ENCODE measurements at places on chromosomes 12 and 14. TPM values are rescaled to one million over a fixed set of nuclear protein-coding genes. Genes with fewer than 3 reads are reported as not detected.

Gene NDRG2
- total RNA-seq = 212 TPM

Gene DUSP6
- 47.8 TPM for total RNA-seq

GRCh38 chr14:69204753-69205152 lies 13.5 kb downstream of the EXD2 start:
- no peak for DNase-seq

Gene KRT78
- not detected for total RNA-seq

GRCh38 chr12:125882141-125882540 lies 816.9 kb downstream of the AACS start:
- DNase-seq = no peak

DNA sequence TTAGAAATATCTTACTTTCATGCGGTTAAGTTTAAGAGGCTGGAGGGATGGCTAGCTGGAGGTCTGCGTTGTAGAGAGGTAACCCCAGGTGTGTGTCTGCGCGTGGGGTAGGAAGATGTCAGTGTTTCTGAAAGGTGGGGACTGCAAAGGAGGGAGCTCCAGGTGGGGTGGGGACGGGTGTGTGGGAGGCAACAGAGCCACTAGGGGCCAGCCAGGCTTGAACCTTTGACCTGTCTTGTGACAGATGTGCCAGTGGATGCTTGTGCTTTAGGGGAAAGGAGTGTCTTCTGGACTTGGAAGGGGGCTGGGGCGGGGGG lies 841 bp downstream of the GLI1 start:
- DNase-seq = no peak

Gene C12orf50
- not detected for total RNA-seq

DNA sequence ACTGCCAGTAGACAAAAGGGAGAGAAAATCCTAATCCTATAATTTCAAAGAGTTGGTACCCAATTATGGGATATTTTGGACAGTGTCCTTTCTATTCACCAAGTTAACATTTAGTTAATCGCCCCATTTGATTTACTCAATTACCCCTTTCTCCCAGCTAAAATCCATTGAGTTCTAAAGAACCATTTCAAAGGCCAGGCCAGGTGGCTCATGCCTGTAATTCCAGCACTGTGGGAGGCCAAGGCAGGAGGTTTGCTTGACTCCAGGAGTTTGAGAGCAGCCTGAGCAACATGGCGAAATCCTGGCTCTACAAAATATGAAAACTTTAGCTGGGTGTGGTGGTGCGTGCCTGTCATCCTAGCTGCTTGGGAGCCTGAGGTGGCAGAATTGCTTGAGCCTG lies 5.5 kb upstream of the GPR19 start:
- DNase-seq = no peak

- DNase-seq = no peak
These were observed 21.2 kb downstream of the ZFYVE21 start for GRCh38 chr14:103736546-103737431.

GRCh38 chr14:26870096-26870495 lies 272.3 kb upstream of the NOVA1 start:
- DNase-seq = no peak

Gene SOX5
- 13.2 TPM for total RNA-seq

DNA sequence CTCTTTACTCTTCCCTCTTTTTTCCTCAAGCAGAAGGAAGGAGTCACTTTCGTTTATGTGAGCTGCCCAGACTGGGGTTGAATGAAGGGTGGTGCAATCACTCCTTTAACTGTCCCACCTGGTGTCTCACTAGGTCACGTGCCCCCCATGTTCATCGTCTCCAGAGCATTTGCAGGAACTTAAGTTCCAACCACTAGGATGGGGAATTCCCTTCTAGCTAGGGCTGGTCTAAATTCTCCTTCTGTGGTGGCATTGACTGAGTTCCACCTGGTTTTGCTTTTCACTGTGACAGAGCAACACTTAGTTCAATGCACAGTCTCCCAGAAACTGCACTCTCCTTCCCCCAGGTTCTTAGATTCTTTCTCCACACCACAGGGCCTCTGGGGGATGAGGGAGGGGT lies 9.5 kb downstream of the FANCM start:
- DNase-seq = no peak

Gene RDH16
- total RNA-seq = 0.29 TPM

Gene TNS2
- 122 TPM for total RNA-seq

Gene PPFIA2
- 0.35 TPM for total RNA-seq

DNA sequence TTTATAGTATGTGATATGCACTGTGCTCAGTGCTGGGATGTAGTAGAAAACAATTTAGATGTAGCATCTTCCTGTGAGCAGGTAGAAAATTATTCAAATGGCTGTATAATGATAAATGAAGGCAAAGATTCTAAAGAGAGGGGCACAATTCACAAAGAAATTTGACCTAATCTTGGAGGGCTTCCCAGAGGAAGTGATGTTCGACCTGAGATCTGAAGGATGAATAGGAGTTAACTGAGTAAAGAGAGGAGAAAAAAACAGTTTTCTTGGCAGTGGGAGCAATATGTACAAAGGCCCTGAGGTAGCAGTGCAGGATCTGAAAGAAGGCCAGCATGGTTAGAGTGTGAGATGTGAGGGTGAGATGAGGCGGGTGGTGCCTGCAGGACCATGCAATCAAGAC lies 15.2 kb downstream of the RPH3A start:
- no peak for DNase-seq

GRCh38 chr12:32273712-32274111 lies 125.6 kb upstream of the FGD4 start:
- no peak for DNase-seq

DNA sequence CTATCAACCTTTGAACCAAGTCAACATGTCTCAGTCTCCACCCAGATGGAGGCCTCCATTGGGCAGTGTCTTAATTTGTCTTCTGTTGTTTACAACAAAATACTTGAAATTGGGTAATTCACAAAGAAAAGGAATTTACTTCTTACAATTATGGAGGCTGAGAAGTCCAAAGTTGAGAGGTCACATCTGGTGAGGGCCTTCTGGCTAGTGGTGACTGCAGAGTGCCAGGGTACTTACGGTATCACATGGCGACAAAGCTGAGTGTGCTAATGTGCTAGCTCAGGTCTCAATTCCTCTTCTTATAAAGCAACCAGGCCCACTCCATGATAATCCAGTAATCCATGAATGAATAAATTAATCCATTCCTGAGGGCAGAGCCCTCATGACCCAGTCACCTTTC lies 4.7 kb downstream of the NID2 start:
- no peak for DNase-seq

- peak; percentile 62 for DNase-seq
These were observed 3.4 kb downstream of the APOLD1 start for GRCh38 chr12:12788675-12789368.

GRCh38 chr12:79834712-79835376 lies 100.1 kb downstream of the PPP1R12A start:
- DNase-seq = no peak

DNA sequence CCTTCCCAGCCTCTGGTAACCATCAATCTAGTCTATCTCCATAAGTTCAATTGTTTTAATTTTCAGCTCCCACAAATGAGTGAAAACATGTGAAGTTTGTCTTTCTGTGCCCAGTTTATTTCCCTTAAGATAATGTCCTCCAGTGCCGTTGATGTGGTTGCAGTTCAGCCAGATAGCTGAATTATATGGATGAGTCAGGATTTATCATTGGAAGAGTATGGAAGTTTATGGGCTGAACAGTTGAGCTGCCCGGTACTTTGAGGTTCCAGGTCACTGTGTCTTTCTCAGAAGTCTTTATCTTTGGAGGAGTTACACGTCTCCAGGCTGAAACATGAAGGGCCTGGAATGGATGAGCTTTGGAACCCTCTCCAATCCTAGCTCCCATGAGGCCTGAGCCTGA lies 120.1 kb downstream of the ASCL4 start:
- no peak for DNase-seq

- DNase-seq = peak; percentile 71
These were observed 9.2 kb downstream of the EXOC3L4 start for GRCh38 chr14:103103461-103104388.

DNA sequence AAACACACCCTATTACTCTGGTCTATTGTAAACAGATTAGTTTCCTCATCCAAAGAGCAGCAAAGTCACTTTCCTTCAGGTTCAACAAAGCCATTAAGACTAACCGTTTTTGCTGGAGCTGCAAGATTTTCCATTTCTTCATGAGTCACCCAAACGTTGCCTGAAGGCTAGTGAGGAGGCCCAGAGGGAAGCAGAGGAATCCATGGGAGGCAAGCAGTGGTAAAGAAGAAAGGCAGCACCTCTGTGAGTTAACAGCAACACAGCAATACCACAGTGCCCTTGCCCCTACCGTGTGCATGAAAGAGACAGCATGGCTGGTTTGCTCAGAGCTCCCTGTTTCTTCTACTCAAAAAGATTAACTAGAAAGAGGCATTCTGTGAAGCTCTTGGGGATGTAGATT lies 206.3 kb downstream of the ACSS3 start:
- no peak for DNase-seq

GRCh38 chr12:9961901-9962300 lies 9.3 kb upstream of the CLEC12A start:
- no peak for DNase-seq

- no peak for DNase-seq
These were observed 5.3 kb downstream of the DYRK4 start for GRCh38 chr12:4567073-4567881.

DNA sequence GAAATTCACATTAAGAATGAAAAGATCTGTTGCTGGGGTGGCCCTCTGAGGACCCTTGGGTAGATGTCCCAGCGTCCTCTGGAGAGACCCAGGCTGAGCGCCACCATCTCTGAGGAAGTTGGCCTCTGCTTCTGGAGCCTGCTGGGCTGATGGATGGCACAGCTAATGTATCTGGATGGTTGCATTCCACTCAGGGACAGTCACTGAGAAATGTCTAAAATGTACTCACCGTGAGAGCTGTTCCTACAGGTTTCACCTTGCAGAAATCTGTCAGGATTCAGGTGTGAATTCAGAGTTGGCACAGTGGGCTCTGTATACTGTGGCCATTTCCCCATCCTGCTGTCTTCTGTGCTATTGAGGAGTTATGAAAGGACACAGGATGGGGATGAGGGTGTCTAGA lies 247.2 kb downstream of the AACS start:
- DNase-seq = no peak

Gene RNU4-1
- total RNA-seq = 6,779 TPM

DNA sequence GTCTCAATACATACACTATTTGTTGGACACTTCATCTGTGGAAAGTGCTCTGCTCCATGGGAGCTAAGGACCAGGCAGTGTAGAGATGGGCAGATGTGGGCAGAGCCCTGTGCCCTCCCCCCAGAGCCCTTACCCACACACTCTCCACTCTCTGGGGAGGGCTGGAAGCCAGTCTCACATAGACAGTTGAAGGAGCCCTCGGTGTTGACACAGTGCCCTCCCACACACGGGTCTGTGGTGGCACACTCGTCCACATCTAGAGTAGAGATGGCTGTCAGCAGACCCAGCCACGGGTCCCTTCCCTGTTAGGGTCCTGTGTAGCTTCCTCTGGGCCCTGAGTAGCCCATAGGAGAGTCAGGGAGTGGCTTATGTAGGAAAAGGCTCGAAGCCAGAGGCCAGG lies 14.3 kb downstream of the ISCA2 start:
- DNase-seq = no peak

- DNase-seq = no peak
These were observed 53.5 kb downstream of the ARMH4 start for GRCh38 chr14:58098507-58098906.

Gene WNT5B
- 5.0 TPM for total RNA-seq

Gene DEPDC4
- 0.53 TPM for total RNA-seq

DNA sequence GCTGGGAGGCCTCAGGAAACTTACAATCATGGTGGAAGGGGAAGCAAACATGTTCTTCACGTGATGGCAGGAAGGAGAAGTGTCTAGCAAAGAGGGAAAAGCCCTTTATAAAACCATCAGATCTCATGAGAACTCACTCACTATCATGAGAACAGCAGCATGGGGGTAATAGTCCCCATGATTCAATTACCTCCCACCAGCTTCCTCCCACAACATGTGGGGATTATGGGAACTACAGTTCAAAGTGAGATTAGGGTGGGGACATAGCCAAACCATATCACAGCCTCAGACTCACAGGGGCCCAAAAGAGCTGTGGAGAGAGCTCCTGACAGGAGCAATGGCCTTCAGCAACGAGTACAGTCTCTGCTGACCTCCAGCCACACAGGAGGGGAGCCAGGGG lies 151.4 kb downstream of the GXYLT1 start:
- DNase-seq = no peak

- no peak for DNase-seq
These were observed 37.7 kb downstream of the HECTD1 start for GRCh38 chr14:31169877-31170276.
